Upper lobe of left lung (tissue), 6 donors: ENCODE measurements at places on chromosomes 16 and 17. TPM values are rescaled to one million over a fixed set of nuclear protein-coding genes. Genes with fewer than 3 reads are reported as not detected.

Gene EVI2A
- total RNA-seq, result 30.1 TPM

Gene RAB37
- 2.1 TPM for total RNA-seq

Gene KRT20
- 0.31 TPM for total RNA-seq

Gene SLC16A6
- total RNA-seq, result 6.3 TPM

Gene SPNS3
- 0.39 TPM for total RNA-seq

Gene CSH1
- total RNA-seq, result not detected

Gene PRAC2
- total RNA-seq, result not detected

Gene CHD9
- total RNA-seq, result 58.7 TPM

Gene SGCA
- 1.6 TPM for total RNA-seq

Gene SLFN12L
- 13.3 TPM for total RNA-seq
